Endodermal cell (in vitro differentiated cells): ENCODE measurements at places on chromosomes 4 and X.

GRCh38 chr4:147643616-147644015 is 26.4 kb downstream of the TMEM184C start:
- peaks cover 20% of the 10 kb centered on the region for H3K36me3 ChIP-seq
- no peak overlapping the region for H3K27ac ChIP-seq
- H3K27me3 ChIP-seq = no peaks in the 10 kb centered on the region
- no peak for DNase-seq
- H3K4me1 ChIP-seq = peaks cover 3% of the 10 kb centered on the region
- no peak overlapping the region for H3K4me3 ChIP-seq

DNA sequence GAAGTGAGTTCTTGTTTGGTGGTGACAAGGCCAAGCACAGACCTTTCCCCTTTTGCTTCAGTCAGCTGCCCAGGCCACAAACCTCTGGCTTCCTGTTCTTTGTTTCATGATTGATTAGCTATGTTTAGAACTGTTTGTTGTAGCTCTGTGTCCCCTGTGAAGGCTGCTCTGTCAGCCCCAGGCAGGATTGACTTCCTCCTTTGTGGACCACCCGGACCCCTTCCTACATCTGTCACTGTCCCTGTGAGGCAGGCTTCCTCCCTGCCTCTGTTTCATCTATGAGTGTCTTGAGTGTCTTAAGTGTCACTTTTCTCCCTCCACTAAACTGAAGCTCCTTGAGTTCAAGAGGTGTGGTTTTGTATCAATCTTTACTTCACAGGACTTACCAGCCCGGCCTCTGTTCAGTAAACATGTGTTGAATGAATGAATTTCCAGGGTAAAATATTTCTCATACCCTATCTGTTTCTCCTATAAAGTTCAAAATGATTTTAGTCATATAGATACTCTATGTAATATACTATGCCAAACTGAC is 83.5 kb downstream of the ZNF674 start:
- DNase-seq = no peak
- peaks cover 20% of the 10 kb centered on the region for H3K36me3 ChIP-seq
- no peaks in the 10 kb centered on the region for H3K4me1 ChIP-seq
- H3K27ac ChIP-seq = no peak overlapping the region
- no peak overlapping the region for H3K4me3 ChIP-seq

DNA sequence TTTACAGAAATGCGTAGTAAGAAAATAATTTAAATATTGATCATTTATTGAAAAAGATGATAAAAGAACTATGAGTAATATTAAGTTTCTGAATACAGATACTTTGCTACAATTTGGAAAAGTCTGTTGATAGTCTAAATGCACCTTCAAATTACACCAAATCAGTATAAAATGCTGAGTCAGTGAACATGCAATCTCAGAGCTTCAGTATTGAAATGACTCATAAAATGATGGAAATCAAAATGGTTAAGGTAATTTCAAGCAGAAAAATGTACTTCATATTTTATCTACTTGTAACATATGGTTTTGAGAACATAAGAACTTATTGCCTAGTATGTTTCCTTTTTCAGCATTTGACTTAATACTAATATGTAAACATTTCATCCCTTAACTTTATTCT is 448.2 kb downstream of the PCDH10 start:
- DNase-seq = no peak
- H3K27ac ChIP-seq = no peak overlapping the region
- no peaks in the 10 kb centered on the region for H3K27me3 ChIP-seq
- H3K4me3 ChIP-seq = no peak overlapping the region
- H3K4me1 ChIP-seq = peaks cover 7% of the 10 kb centered on the region
- no peaks in the 10 kb centered on the region for H3K36me3 ChIP-seq

- H3K4me3 ChIP-seq = no peak overlapping the region
- DNase-seq = no peak
- H3K36me3 ChIP-seq = no peaks in the 10 kb centered on the region
- no peaks in the 10 kb centered on the region for H3K27me3 ChIP-seq
- no peak overlapping the region for H3K27ac ChIP-seq
- no peaks in the 10 kb centered on the region for H3K4me1 ChIP-seq
Observed at GRCh38 chr4:96097040-96097607, 257.2 kb downstream of the PDHA2 start.

DNA sequence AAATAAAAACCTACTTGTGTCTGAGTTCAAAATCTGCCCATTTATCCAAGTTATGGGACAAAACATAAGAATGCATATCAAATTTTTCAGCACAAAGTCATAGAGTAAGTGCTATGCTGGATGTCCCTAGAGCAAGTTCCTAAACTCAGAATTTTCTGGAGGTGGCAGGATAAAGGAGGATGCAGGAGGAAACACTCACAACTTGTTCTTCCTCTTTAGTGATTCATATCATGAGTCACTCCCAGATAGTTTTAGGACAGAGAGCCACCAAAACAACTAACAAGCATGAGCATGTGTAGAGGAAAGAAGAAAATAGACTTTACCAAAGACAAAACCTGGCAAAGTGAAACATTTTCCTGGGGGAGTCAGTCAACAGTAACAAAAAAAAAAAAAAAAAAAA is 302.7 kb downstream of the KCTD8 start:
- no peak for DNase-seq
- no peaks in the 10 kb centered on the region for H3K36me3 ChIP-seq
- H3K27ac ChIP-seq = no peak overlapping the region
